NB4 (cell line): ENCODE measurements at places on chromosomes 7 and 10.

- no peak for DNase-seq
Observed at GRCh38 chr10:126230587-126230986, 157.7 kb downstream of the ADAM12 start.

DNA sequence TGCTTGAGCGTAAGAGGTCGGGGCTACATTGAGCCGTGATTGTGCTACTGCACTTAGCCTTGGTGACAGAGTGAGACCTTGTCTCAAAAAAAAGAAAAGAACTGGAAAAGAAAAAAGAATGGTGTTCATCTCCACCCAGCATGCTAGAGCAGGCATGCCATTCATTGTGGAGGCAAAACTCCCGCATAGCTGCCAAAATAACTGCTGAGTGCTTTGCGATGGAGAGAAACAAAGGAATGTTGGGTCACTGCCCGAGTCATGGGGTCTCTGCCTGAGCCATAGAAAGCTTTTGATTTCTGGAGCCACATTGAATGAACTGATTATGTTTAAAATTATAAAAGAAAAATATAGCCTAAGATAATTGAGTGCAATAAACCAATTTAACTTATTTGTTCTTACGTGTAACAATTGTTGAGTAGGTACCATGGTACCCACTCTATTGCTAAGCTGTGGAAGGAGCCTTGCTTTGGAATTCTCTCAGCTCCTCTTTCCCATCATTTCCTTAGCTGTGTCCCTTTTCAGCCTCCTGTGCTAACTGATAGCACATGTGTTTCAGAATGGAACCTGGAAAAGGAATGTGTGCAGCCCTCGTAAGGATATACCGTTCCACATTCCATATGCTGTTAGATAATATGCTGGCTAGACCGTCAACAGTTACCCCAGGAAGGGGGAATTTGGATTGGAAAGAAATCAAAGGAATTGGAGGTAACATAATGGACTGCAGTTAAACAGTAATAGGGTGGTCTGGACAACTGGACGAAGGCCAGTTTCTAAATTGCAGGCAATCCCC, 99.0 kb downstream of the KIAA1217 start:
- DNase-seq, result no peak

- DNase-seq, result peak; percentile 12
Observed at GRCh38 chr7:139232904-139233303, 1.9 kb downstream of the UBN2 start.

- DNase-seq, result no peak
Observed at GRCh38 chr10:16944986-16945385, 127.8 kb upstream of the RSU1 start.

DNA sequence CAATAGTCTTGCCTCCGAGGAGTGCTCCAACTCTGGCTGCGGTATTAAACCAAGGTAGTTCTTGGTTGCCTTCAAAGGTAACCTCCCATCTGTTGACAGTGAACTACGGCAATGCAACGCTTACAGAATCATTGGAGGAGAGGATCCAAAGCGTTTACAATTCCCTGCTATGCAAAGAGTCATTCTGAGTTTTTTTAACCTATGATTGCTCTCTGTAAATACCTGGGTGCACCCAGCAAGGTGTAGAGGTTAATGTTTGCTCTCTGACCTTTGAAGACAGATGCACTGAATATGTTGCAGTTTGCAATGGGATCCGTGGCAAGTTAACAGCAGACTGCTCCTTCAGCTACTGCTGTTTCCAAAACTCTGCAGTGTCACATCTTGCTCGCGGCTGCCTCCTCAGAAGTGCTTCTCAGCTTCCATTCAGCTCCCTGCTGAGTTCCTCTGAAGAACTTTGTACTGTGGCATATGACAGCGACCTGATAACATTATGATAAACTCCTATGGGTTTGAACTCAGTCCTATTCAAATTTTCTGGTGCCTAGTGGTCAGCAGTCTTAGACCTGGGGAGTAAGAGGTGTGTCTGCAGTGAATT, 29.0 kb downstream of the KIAA1217 start:
- no peak for DNase-seq

- DNase-seq, result no peak
Observed at GRCh38 chr10:11906714-11907113, 83.6 kb downstream of the PROSER2 start.

GRCh38 chr10:66837335-66837734, 88.5 kb upstream of the LRRTM3 start:
- DNase-seq, result no peak

GRCh38 chr7:108684629-108685028, 115.0 kb downstream of the DNAJB9 start:
- DNase-seq, result no peak

DNA sequence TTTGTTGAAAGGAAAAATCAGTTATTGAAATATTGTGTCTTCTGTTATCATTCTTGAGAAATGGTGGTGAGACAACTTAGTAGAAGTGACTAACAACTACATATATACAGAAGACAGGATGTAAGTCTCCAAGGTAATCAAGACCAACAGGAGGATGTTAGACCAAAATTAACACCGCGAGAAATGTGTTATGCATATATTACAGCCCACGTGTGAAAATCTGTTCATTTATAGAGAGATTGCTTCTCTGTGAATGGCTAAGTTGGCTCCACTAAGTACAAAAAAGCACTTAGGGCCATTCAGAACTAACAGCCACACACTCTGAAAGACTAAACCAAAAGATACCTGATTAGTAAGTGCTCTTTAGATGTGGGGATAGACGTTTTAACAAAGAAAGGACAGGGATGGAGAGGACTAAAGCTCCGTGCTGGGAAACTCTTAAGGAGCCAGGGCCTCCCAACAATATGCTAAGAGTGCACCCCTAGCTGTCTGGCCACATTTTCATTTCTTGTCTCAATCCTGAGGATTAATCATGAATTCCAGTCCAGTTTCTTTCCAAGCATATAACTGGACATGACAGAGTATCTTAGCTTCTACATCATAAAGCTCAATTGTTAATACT, 26.5 kb downstream of the HDAC9 start:
- DNase-seq, result no peak

GRCh38 chr10:63889803-63890202, 368.6 kb downstream of the REEP3 start:
- no peak for DNase-seq

GRCh38 chr7:139829775-139830117, 682 bp downstream of the TBXAS1 start:
- peak; percentile 62 for DNase-seq

GRCh38 chr7:153638821-153639435, 413.3 kb upstream of the DPP6 start:
- no peak for DNase-seq

DNA sequence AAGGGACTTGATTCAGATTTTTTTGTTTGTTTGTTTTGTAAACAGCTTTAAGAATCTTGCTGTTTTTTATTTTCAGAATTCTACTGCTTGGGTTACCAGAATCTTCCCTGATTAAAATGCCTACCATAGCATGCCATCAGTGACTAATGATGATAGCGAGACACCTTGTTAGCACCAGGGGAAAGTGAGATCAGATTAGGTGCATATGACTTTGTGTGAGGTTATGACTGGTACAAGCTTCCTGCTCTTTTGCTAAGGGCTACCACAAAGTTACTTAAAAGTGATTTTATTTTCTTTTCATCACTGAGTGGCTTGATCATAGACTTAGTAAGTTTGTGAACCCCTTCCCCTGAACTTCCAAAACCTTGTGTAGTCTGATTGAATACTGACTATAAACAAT, 93.5 kb downstream of the SND1 start:
- no peak for DNase-seq

GRCh38 chr7:79529214-79529880, 75.9 kb upstream of the MAGI2 start:
- DNase-seq, result no peak

- DNase-seq, result no peak
Observed at GRCh38 chr10:78415111-78415510, 381.4 kb downstream of the RPS24 start.

- DNase-seq, result no peak
Observed at GRCh38 chr7:18509481-18509880, 13.9 kb downstream of the HDAC9 start.

- peak; percentile 30 for DNase-seq
Observed at GRCh38 chr7:33334349-33334748, 205.0 kb downstream of the BBS9 start.

DNA sequence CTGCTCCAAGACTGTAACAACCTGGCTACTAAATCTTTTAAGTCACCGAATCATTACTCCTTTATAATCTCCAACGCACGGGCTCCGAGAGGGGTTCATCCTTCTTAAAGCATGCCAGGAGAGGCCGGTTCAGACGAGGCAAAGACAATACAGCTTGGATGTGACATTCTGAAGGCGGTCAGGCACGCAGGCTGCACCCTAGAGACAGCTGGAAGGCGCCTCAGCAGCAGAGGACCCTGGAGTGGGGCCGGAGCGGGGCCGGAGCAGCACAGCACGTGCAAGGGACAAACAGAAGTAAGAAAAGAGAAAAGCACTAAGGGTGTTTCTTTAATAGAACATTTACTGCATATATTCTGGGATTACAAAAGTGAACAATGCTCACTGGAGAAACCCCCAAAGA, 97.8 kb upstream of the PPP2R2D start:
- DNase-seq, result no peak

GRCh38 chr10:119806334-119807130, 66.1 kb downstream of the MCMBP start:
- DNase-seq, result no peak

- no peak for DNase-seq
Observed at GRCh38 chr10:21751341-21752310, 217.6 kb downstream of the MLLT10 start.

- DNase-seq, result peak; percentile 96
Observed at GRCh38 chr10:11162828-11163599, 145.3 kb downstream of the CELF2 start.

GRCh38 chr7:51340936-51341335, 24.3 kb upstream of the COBL start:
- no peak for DNase-seq

DNA sequence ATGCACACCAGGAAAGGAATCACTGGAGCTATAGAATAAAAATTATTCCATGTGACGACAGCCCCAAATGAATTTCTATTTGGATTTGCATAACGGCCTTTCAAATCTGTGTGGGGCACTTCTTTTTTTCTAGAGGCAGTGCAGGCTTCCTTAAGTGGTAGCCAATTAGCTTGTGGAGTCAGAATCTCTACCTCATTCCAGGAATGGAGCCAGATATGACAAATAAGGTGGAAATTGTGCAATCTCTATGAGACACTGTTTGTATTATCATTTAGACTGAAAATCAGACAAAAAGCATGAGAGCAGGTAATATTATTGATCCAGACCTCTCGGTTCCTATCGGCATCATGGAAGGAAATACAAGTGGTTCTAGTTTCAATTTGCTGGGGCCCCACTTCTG, 78.7 kb downstream of the BEND7 start:
- peak; percentile 1 for DNase-seq

GRCh38 chr10:26326851-26327250, 110.3 kb downstream of the GAD2 start:
- DNase-seq, result peak; percentile 21

GRCh38 chr7:156196649-156197048, 384.4 kb upstream of the SHH start:
- DNase-seq, result peak; percentile 37

DNA sequence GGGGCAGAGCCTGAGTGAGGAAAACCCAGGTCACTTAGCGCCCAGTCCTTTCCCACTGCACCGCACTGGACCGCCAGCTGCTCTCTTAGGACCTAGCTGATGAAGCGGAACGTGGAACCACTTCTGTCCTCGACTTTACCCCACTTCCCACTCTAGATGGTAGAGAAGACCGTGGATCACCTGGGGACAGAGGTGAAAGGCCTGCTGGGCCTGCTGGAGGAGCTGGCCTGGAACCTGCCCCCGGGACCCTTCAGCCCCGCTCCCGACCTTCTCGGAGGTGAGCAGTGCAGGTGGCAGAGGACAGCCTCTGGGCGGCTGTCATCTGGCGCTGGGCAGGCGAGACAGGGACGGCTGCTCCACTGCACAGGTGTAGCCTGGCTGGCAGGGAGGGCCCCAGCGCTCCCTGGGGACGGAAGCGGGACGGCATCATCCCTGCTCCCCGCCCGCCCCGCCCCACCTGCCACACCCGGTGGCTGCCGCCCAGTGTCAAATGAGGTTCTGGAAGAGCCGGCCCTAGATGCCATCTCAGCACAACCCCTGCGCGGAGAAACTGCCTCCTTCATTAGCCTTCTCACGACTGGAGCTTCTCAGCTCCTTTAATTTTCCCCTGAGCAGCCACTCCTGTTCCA, 11.7 kb downstream of the PLAC9 start:
- peak; percentile 28 for DNase-seq

- DNase-seq, result peak; percentile 19
Observed at GRCh38 chr7:25179325-25179724, 49.0 kb downstream of the NPVF start.

DNA sequence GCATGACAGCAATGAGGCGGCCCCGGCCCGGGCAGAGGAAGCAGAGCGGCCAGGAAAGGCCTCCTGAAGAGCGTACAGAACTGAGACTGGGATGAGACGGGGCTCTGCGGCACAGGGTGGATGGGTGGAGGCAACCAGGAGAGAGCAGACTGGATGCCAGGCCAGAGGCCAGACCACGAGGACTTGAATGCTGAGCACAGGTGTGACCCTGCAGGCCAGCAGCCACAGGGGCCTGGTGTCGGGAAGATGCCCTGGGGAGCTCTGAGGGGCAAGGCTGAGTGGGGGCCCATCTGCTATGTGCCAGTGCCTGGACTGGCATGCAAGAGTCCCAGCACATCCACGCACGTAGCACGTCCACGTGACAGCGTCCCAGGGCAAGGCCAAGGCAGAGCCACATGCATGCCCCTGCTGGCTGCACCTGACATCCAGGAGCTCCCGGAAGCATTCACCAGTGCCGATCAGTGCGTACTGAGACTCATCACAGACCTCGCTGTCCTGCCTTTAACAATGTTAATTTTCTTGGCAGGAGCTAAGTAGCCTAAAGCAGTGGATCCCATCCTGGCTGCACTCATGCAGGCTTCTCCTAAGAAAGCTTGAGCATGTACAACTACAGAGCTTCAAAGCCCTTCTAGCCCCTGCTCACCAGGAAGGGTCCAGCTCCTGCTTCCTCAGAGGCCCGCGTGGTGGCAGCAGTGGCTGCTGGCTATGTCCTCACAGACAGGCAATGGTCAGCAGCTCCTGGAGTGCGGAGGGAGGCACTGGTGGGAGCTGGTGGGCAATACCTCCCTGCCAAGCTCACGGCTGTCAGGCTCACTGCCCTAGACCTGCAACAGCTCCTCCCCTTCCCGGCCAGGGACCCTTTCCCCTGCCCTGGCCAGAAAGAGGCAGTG, 18.0 kb downstream of the GRID1 start:
- DNase-seq, result no peak

DNA sequence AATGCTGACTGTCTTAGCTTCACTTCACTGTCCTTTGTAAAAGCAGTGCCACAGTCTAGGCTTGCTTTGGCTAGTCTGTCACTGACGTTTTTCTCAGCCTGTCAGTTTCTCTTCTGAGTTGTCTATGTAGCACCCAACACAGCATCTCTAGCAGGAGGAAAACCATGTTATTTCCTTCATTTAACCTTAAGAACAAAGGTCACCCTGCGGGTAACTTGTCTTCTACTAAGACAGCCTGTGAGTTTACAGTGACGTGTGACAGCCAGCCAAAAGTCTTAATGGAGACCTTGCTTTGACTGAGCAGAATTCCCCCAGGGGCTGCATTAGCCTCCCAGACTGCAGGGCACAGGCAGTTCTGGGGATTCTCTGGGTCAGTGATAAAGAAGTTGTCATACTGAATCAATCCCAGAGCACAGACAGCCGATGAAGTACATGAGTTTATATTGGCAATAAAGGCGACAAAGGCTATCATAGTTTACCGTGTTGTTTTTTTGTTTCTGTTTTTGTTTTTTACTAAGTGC, 296.0 kb upstream of the KIAA1217 start:
- no peak for DNase-seq

GRCh38 chr7:90660100-90660499, 64.0 kb downstream of the CDK14 start:
- DNase-seq, result no peak

GRCh38 chr10:76868098-76868977, 769.3 kb downstream of the KCNMA1 start:
- DNase-seq, result no peak
